ENCODE measurements at places on chromosomes 12 and 14.
A peak's percentile ranks its signal among the peaks of the same experiment; 100 is the strongest.

DNA sequence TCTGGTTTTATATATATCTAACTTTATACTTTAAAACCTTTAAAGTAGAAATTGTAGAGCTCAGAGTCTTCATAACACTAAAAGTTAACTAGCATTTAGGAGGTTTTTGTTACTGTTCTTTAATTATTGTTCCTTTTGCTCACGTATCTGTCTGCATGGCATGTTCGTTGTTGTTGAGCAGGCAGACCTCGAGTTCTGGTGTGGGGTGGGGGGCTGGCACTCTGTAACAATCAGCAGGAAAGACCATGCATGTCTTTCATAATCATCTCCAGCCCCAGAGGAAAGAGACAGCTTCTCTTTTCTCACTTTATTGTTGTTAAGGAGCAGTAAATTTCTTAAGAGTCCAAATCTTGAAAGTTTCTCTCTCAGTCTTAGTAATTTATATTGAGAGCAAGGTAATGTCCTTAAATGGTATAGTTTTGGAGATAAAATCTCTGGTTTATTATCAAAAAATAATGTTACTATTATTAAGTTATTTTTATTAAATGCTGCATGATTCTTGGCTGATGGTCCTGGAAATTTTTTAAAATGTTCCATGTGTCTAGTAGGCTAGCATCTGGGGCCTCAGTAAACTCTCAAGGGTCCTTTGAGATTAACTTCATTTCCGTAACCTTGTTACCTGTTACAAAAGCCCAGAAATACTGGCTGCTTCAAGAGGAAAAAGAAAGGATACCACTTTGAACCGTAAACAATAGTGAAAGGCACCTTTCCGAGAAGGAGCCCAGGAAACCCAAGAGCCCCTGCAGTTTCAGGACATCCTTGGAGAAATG lies 30.3 kb downstream of the CKB start:
- DNase-seq, result no peak

DNA sequence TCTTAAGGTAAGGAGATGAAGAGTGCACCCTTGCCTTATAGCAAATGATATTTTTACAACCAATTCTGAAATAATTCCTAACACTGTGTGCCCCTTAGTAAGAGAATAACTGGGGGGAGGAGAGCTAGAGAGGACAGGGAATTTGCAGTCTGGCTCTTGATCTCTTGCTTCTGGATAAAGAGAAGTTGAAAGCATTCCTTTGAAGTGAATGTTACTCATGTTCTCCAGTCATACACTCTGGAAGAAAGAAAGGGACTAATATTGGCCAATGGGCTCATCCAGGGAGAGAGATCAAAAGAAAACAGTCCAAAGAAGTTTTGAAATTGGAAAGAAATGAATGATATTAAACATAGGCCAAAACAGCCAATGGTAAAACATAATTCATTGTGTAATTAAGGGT lies 25.3 kb downstream of the C12orf75 start:
- no peak for DNase-seq

GRCh38 chr12:67096533-67097318 lies 172.4 kb upstream of the CAND1 start:
- no peak for DNase-seq

GRCh38 chr12:98743362-98743953 lies 98.4 kb downstream of the APAF1 start:
- no peak for DNase-seq

- DNase-seq, result no peak
Measured at GRCh38 chr14:100323121-100323941, at the start of gene SLC25A47. Gene SLC25A47, plus strand, starts transcription at chr14:100323339. Its CDS starts 76 bp downstream, at chr14:100323415.

GRCh38 chr12:31959701-31960391 lies 631 bp downstream of the RESF1 start:
- DNase-seq, result peak; percentile 60
